Activated gamma-delta T cell (primary cell): ENCODE measurements at places on chromosomes 4 and X.

DNA sequence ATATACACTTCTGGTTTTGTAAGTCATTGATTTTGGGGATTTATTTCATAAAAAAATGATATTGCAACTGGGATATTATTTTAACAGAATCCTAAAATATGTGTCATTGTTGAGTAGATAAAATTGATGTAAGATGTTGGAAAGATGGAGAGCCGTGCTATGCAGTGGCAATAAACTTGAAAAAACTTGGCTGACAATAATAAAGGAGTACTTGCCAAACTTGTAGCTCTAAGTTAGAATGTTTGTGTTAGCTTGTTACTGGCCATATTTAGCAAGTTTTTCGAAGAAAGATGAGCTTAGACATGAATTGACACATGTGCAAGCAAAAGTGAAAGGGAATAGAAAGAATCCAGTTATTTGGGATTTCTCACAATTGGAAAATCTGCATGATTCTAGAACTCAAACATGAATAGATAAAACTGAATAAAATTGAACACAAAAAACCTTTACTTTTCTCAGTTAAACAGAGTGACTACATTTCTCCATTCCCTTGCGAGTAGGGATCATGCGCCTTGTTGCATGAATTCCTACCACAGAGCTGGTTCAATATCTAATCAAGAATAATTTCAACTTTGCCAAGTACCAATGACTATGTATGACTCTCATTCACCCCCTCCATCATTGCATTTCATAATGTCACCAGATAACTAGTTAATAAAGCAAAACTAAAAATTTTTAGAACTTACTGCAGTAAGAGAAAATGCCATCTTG is 327.8 kb downstream of the CAMK2D start:
- no peak for DNase-seq

DNA sequence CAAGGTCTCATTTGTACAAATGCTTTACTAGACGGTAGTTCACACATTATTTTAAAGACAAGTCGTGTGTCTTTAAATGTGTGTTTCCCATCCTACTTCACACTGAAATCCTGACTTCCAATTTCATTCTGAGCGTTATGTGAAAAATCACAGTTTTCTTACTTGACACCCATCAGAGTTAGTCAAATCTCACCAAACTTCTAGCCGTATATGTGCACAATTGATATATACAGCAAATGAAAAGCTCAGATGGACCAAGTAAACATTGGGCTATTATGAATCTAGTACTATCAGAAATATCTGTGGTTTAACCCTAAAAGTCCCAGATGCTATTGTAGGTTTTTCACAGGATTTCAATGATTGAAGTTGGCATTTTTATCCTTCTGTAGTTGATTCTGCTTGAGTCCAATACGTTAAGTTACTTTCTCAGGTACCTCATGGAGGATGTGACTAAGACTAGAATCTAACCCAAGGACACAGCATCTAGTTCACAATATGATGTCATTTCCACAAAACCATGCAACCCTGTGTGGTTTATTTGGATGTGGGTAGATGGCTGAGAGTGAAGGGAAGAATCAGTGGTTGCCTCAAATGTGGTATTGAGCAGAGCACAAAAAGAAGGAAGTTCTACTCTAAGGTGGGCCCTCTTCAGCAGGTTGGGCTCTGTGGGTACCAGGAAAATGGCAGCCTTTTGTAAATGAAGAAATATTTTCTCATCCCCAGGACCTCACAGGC is 22.1 kb upstream of the TRIM60 start:
- no peak for DNase-seq

DNA sequence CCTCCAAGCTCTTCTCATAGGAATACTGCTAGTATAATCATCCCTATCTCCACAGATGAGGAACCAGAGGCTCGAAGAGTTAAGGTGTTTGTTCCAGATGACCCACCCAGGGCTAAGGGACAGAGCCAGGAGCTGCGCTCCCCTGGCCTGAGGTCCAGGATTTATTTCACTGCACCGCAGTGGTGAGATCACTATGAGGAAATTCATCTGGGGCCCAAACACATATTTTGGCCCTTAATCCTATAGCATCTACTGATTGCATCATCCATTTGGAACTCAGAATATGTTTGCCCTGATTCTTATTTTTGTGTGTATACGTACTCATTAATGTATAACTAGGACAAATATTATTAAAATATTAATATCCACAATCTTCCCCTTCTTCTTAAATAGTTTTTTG is 100.1 kb upstream of the RBPJ start:
- DNase-seq = no peak

GRCh38 chr4:106816496-106816895 is 219.6 kb downstream of the DKK2 start:
- DNase-seq = no peak

GRCh38 chrX:38798956-38799355 is 2.3 kb upstream of the MID1IP1 start:
- no peak for DNase-seq

GRCh38 chr4:23986270-23986669 is 96.4 kb upstream of the PPARGC1A start:
- DNase-seq = no peak

- no peak for DNase-seq
Observed at GRCh38 chr4:93814141-93814540, 14.4 kb upstream of the ATOH1 start.
